NCI-H1105 (cell line): ENCODE measurements at places on chromosomes 7 and 10.

DNA sequence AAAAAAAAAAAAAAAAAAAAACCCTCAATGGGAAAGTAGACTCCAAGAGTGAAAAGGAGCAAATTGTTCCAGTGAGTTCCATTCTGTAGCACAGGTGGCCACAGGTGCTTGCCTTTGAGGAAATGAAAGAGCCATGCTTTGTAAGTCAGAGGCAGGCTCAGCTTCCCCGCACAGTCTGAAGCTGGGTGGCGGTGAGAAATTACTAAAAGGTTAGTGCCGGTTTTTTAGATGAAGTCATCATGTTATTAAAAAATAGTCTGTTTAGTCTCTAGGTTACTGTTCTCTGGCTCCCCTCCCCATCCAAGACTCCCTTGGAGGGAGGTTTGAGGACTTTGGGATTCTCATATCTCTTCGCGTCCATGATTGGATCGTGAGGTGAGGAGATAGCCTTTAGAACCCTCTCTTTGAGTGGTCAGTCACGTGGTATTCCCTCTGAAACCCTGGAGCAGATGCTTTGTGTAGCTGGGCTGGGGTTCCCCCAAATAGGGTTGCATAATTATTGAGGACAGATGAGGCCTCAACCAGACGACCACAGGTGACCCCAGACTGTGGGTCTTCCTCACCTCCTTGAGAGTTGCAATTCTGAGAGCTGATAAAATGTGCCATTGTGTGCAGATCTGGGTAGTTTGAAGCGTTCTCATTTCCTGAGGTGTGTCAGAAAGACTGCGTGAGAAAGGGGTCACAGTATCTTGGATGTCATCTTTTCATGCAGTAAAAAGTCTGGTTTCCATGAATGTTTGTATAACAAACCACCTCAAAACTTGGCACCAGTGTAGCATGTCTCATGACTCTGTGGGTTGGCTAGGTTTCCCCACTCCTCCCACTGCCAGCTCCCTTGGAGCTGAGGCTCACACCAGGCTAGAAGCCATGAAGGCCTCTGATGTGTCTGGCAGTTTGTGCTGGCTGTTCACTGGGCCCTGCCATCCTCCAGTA, 27.1 kb downstream of the OGDH start:
- DNase-seq, result no peak

DNA sequence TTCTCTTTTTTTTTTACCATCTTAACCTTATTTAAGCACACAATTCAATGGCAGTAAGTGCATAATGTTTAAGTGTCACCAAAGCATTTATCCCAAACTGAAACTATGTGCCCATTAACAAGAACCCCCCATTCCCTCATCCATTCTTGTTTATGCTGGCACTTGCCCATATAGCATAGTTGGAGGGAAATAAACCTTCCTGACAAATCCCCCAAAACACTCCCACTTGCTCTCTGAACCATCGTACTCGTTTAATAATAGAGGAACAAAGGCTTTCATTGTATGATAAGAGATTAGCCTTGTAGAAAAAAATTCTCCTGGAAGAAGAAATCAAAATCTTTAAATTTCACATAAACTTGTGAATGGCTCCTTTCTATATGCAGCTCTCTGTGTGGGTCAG, 26.4 kb upstream of the KCNMA1 start:
- no peak for DNase-seq

- DNase-seq, result peak; percentile 74
These were observed 428.3 kb downstream of the TNS3 start for GRCh38 chr7:47153576-47153975.

GRCh38 chr7:78684201-78684600, 769.3 kb downstream of the MAGI2 start:
- DNase-seq, result no peak

GRCh38 chr10:116126954-116127695, 145.9 kb downstream of the GFRA1 start:
- no peak for DNase-seq

DNA sequence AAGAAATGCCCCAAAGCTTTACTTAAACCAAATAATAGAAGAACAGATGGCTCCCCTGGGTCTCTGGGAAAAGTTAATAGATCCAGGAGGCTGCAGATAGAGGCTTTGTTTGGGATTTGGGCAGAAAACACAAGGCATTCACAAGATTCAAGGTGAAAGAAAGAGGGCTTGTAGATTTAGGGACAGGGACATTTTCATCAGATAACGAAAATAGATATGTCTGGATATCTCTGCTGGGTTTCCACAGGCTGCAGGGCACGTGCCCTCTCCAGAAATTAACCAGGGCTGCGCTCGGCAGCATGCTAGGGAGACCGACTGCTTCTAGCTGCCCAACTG, 14.9 kb downstream of the CARD11 start:
- no peak for DNase-seq

DNA sequence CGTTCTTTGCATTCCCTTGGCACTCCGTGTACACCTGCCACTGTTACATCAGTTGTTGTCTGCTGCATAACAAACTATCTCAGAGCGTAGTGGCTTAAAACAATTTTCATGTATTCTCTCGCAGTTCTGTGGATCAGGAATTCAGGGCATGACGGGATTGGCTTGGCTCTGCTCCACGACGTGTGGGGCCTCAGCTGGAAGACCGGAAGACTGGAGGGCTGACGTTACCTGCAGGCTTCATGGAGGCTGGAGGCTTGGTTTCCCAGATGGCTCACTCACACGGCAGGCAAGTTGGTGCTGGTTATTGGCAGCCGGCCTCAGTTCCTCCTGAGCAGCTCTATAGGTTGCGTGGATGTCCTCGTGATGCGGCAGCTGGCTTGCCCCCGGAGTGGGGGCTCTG, 25.5 kb downstream of the NYAP1 start:
- peak; percentile 45 for DNase-seq

DNA sequence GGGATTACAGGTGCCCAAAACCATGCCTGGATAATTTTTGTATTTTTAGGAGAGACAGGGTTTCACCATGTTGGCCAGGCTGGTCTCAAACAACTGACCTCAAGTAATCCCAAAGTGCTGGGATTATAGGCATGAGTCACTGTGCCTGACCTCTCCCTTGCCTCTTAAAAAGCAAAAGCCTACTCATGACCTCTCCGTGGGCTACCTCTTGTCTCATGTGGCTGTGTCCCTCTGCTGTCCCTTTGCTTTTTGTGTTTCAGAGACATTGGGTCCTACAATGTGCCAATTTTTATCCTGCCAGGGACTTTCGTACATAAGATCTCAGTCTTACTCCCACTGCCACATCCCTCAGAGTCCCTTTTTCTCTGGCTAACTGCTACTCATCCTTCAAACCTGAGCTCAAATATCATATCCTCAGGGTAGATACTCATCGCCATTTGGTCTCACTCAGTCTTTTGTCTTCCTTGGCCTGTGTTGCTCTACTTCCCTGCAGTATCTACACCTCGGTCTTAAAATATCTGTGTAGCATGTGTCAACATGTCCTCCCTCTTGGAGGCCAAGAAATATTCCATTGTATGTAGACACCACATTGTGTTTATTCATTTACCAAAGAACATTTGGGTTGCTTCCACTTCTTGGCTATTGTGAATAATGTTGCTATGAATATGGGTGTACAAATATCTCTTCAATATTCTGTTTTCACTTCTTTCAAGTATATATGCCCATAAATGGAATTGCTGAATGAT, 465.0 kb upstream of the KLF6 start:
- no peak for DNase-seq

GRCh38 chr7:80374321-80374720, 137.5 kb downstream of the GNAT3 start:
- DNase-seq, result no peak

DNA sequence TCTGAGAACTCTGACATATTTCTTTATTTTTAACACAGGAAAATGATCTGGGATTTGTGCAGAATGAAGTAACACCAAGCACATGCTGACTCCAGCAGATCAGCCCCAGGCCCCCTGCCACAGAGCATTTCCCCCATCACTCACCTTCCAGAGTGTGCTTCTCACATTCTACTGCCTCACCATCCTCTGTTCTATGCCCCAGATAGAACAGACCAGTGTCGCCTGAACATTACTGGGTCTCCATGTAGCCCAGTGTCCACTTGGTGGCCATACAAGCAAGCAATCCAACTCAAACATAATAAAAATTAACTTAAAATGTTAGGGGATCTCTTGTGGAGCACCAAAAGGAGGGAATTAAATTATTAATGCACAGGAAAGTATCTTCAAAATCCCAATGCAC, 58.8 kb downstream of the SORBS1 start:
- no peak for DNase-seq

GRCh38 chr7:55161154-55161687, 142.4 kb downstream of the EGFR start:
- no peak for DNase-seq

DNA sequence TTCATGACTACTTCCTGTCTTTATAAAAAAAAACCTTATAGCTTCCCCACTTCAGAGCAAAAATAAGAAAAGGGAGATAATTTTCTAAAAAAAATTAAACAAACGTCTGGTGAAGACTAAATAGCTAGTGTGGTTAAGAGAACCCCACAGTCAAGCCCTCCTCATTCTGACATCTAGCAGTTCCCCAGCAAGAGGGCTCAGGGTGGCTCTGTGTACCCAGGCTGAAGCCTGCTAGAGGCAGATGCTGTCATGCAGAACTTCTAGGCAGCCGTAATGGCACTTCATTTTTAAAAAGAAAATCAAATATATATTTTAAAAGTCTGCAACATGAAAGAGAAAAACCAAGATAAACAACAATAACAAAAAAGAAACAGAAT, 223.1 kb upstream of the KLF14 start:
- no peak for DNase-seq

GRCh38 chr10:71045204-71045809, 156.9 kb upstream of the PCBD1 start:
- DNase-seq, result peak; percentile 42
